Pulmonary artery endothelial cell (primary cell): ENCODE measurements at places on chromosomes 16 and 17. TPM values are rescaled to one million over a fixed set of nuclear protein-coding genes. Genes with fewer than 3 reads are reported as not detected.

Gene FAM222B
- total RNA-seq = 3.4 and 5.5 TPM in 2 replicates

Gene CA4
- total RNA-seq = 0.20 TPM in 1 of 2 replicates, not detected in the other

Gene COX11
- 112 and 145 TPM in 2 replicates for total RNA-seq

Gene PTGES3L
- total RNA-seq = 0.26 TPM in 1 of 2 replicates, not detected in the other

DNA sequence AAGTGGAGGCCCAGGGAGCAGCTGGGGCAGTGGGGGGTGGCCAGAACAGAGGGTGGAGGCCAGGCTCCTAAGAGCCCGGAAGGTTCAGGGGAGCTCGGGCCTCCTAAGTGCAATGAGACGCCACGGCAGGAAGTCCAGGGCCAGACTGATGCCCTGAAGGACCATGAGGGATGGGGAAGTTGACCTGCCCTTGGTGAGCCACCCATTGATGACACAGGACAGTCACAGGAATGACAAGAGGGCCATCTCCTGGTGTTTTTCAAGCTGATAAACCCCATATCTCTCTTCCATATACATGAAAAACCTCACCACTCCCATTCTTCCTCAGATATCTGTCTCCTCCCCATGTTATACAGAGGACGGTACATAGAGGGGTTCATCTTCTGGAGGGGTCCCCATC lies 5.8 kb upstream of the MRPL58 start:
- no peak for DNase-seq

DNA sequence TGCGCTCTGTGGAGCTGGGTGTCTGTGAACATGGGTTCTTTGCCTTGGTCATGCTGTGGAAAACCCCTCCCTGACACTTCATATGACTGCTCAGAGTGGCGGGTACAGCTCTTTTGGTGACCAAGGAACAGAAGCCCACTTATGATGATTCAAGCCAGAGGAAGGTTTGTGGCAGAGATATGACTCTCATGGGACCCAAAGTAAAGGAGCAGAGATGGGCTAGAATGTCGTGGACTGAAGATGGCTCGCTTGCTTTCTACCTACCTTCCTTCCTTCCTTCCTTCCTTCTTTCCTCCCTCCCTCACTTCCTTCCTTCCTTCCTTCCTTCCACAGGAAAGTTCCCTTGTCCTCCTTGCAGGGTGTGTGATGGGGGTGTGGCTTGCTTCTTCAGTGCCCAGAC lies 169.7 kb upstream of the IRX3 start:
- DNase-seq = no peak

- no peak for DNase-seq
Observed at GRCh38 chr17:31787857-31788570, 71.0 kb downstream of the COPRS start.

DNA sequence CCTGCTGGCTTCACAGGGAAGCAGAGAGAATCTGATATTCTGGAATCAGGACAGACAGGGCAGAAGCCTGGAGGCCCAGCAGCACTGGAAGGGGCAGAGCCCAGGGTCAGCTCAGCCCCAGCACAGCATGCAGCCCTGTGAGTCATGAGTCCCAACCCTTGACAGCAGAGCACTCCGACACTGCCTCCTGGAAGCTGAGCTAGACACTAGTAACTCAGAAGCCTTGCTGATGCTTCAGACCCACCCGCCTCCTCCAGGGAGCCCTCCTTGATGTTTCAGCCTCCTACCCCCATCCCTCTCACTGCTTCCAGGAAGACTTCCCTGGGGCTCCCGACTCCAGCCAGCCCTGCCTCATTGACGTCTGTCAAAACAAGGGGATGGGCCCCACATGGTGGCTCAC lies 6.9 kb downstream of the CAMKK1 start:
- no peak for DNase-seq

DNA sequence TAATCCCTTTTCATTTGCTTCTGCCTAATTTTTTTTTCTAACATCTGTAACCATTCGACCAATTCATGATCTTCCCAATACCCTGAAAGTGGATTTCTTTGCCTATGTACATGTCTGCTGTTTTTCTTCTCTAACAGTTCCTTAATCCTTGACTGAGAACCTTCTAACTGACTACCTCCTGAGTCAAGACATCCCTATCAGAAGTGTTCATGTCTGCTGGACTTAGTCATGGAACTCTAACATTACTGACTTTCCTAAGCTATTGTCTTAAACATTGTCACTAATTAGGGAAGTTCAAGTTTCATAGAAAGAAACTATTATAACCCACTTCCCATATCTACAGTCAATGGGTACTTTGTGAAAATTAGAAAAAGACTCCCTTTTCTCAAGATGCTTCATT lies 52.4 kb upstream of the IRX5 start:
- no peak for DNase-seq

GRCh38 chr16:77157346-77158058 lies 33.5 kb upstream of the MON1B start:
- no peak for DNase-seq
